Fibroblast of skin of back (primary cell): ENCODE measurements at places on chromosomes 16 and 17.

- no peak for DNase-seq
Observed at GRCh38 chr16:50449800-50450199, 81.0 kb upstream of the BRD7 start.

DNA sequence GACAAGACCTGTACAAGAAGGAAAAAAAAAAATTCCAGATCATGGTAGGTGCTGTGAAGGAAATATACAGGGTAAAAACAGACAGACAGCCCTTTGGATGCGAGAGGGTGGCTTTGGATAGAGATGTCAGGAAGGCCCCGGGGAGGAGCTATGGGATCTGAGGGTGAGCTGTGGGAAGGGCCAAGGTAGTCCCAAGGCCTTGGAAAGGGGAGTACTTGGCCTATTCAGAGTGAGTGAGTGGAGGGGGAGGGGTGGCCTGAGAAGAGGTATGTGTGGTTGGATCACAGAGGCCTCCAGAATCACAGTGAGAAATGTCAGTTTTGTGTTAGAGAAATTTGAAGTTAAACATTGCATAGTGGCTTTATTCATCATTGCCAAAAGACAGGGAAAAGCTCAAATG is 31.2 kb upstream of the AKTIP start:
- no peak for DNase-seq

GRCh38 chr17:72560303-72561247 is 439.8 kb downstream of the SOX9 start:
- peak; percentile 52 for DNase-seq

- no peak for DNase-seq
Observed at GRCh38 chr17:79970576-79971068, 65.0 kb downstream of the TBC1D16 start.

DNA sequence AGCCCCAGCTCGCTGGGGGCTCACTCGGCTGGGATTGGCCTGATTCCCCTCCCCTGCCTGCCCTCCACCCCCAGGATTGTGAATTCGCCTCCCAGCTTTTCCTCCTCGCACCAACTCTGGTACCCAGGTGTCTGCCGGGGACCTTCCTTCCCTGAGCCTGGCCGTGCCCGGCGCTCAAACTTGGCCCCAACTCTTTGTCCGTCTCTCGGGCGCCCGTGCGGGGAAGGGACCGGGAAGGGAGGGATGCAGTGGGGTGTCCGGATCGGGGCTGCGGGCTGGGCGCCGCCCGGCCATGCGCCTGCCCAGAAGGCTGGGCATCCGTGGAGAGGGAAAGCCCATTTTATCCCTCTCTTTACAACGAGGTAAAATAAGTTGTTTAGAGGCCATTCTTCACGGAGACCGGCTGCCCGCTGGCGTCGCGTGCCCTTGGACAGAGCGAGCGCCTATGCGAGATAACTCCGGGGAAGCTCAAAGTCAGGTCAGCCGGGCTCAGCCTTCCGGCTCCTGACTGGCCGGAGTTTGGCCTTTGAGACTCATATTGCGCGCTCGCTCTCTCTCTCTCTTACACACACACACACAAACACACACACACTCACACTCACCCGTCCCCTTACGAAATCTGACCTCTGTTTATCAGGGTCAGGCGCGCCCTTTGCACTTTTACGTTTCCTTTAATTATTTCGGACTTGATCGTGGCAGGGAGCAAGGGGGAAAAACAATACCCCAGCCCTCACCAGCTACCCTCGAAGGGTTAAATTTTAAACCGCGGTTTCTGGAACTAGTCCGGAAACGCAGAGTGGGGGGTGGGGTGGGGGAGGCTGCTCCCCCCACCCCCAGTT is 774 bp upstream of the MAF start:
- DNase-seq = peak; percentile 31

GRCh38 chr16:83779886-83780285 is 27.9 kb upstream of the HSBP1 start:
- DNase-seq = peak; percentile 47

GRCh38 chr17:53818929-53819328 is 3.8 kb upstream of the KIF2B start:
- no peak for DNase-seq

- no peak for DNase-seq
Observed at GRCh38 chr16:88740727-88741055, 34.4 kb downstream of the CTU2 start.

DNA sequence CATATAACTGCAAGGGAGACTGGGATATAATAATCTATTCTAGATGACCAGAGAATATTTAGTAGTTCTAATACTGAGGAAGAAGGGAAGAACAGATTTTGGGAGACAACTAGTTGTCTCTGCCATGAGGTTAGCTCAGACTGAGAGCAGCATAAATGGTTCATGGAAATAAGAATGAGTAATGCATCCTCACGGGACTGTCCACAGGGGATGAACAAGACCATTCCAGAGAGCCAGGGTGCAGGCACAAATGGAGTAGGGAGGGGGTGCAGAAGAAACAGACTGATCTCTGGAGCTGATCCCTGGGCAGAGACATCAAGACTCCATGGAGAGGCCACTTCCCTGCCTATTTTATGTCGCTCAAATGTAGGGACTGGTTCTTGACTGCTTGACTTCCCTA is 30.4 kb downstream of the NLRC5 start:
- DNase-seq = peak; percentile 40

DNA sequence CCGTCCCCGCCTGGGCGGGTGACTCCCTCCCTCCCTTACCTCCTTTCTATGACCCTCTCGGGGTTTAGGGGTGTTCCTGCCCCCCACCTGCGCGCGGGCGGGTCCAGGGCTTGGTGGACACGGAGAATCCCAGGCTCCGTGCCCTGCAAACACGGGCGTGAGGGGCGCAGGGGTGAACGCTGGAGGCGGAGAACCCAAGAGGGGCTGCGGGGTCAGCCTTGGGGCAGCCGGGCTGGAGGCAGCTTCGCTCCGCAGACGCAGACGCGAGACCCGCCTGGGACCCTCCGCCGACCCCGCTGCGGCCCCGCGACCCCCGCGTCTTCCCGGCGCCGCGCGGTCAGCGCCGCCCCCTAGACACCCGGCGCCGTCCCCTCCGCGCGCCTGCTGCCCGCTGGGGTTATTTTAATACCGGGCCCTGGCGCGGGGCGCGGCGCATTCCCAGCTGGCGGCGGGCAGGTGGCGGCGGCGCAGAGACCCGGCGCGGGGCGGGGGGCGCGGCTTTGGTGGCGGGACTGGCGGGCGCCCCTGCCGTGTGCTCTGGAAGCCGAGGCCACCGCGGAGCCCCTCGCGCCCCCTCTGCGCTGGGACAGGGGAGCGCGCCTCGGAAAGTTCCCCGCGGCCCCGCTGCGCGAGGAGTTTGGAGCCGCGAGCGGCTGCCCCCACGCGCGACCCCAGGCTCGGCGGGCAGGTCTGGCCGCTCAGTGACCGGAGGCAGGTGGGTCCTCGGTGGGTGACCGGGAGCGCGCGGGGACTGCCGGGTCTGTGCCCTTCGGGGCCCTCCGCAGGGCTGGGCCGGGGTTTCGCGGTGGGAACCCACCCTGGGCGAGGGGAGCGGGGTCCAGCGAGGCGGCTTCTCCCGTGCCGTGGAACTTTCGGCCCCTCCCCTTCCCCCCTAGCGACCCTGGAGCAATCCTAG is at the start of gene UTS2R:
TSS of gene UTS2R (plus strand) at position 433 of the 916 bp plus-strand sequence. CDS start 2,560 bp downstream, outside the sequence.
- DNase-seq = no peak

DNA sequence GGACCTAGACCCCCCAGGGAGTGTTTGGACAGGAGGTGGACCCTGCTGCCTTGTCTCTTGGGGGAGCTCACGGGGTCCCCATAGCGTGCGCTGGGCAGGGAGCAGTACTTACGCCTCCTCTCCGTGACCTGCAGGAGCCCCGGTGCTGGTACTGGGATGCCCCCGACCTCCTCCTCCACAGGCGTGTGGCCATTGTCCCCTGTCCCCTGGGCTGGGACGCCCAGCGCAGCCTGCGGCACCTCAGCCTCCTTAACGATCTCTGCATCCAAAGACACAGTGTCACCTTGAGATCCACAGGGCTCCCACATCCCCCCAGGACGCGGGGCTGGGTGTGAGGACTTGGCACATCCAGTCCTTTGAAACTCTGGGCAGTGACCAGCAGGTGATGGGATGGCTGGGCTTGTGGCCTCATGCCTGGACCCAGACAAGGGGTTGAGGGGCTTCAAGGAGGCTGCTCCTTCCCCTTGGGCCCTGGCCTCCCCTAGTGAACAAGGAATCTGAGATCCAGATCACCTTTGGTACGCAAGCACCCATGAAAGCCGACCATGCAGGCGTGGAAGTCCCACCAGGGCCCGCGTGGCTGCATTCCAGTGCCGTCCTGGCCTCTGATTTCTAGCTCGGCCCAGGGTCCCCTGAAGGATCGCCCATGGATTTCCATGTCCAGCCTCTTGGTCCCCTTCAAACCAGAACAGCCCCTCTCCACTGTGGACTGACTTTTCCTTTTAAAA is 9.9 kb downstream of the DBNDD1 start:
- DNase-seq = no peak

DNA sequence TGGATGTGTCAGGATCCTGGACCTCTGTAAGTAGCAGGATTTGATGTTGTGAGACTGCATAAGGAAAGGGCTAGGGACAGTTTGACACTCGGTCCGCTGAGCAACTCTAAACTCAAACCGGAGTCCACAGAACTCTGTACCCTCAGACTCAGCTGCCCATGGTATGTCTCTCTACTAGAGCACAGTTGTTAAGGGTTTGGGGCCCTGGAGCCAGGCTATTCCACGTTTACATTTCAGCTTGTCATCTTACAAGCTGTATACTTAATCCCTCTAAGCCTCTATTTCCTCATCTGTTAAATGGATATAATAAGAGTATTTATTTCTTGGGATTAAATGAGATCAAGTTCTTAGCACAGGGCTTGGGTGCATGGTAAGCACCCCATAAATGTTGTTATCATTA is 27.9 kb downstream of the HOXB1 start:
- DNase-seq = no peak
